ENCODE measurements at places on chromosomes 11 and 22.
A peak's percentile ranks its signal among the peaks of the same experiment; 100 is the strongest.

DNA sequence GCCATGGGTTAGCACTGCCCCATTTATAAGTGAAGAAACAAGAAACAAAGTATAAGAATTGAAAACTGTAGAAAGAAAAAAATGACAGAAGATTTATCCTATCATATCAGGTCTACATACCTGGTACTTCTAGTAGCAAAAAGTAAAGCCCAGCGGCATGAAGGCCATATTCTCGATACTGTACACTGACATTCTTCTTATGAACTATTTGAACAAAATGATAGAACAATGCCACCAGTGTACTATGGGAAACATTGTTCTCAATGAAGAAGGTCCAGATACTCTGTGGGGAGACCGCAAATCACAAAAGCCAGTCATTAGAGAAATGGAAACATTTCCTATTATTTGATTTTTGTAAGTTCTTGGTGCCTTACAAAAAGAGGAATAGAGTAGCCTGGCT, 7.0 kb downstream of the NCAPD3 start:
- no peak for DNase-seq

DNA sequence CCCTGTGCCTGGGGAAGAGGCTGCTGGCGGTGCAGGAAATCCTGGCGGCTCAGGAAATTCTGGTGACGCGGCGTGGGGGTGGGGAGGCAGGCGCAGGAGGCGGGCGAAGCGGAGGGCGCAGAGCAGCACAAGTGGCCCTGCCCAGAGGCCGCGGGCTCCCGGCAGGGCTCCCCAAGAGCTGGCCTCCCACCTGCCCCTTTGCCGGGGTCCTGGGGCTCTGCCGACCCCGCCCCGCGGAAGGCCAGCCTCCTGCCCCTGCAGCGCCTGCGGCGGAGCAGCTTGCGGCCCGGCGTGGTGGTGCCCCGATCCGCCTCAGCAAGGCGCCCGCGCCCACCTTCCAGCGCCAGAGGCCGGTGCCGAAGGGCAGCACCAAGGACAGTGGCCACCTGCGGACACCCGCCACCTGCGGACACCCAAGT, 100.2 kb upstream of the OR4C13 start:
- no peak for DNase-seq

DNA sequence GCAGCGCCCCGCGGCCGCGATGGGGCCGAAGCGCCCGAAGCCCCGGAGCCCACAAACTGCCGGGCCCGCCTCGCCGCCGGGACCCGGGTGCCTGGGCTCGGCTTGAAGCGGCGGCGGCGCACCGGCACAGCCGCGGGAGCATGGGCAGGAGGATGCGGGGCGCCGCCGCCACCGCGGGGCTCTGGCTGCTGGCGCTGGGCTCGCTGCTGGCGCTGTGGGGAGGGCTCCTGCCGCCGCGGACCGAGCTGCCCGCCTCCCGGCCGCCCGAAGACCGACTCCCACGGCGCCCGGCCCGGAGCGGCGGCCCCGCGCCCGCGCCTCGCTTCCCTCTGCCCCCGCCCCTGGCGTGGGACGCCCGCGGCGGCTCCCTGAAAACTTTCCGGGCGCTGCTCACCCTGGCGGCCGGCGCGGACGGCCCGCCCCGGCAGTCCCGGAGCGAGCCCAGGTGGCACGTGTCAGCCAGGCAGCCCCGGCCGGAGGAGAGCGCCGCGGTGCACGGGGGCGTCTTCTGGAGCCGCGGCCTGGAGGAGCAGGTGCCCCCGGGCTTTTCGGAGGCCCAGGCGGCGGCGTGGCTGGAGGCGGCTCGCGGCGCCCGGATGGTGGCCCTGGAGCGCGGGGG, 346 bp downstream of the FJX1 start:
- DNase-seq: peak; percentile 87

GRCh38 chr11:69005183-69005630, 7.8 kb downstream of the MRGPRF start:
- no peak for DNase-seq

DNA sequence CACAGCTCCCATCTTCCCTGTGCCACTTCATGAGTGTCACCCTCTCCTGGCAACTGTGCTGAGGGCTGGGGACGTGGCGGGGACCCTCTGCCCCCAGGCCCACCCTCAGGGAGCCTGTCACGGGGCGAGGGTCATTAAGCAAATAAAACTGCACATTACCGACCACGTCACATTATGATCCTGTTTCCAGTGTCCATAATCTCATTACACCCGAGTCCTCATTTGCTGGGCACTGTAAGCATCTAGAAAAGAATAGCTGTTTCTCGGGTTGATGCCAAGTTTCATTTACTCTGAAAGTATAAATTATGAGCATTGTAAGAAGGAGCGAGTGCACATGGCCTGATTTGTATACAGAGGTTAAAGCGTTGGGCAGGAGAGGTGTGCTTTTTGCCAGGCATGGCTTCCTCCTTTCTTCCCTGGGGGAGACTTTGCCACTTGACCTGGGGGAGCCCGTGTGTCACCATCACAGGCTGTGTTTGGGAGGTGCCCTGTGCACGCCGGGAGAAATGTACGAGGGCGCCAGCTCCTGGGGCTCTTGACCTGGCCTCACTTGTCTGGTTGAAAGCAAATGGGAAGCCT, 50.5 kb downstream of the LRP5 start:
- DNase-seq: no peak

GRCh38 chr11:117610901-117611300, 186.1 kb downstream of the DSCAML1 start:
- DNase-seq: no peak

GRCh38 chr11:32448232-32448631, 12.9 kb upstream of the WT1 start:
- no peak for DNase-seq
